OCI-M1 (cell line): ENCODE measurements at places on chromosomes 2 and 18.

DNA sequence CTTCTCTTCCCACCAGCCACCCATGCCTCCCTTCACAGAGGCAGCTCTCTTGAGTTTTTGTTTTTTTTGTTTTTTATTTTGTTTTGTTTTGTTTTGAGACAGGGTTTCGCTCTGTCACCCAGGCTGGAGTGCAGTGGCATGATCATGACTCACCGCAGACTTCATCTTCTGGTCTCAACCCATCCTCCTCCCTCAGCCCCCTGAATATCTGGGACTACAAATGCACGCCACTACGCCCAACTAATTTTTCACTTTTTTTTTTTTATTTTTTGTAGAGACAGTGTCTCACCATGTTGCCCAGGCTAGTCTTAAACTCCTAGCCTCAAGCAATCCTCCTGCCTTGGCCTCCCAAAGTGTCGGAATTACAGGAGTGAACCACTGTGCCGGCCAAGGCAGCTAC, 161.4 kb downstream of the TRABD2A start:
- no peak for DNase-seq

- DNase-seq: no peak
These were observed 234.7 kb downstream of the HRH4 start for GRCh38 chr18:24695168-24695567.

DNA sequence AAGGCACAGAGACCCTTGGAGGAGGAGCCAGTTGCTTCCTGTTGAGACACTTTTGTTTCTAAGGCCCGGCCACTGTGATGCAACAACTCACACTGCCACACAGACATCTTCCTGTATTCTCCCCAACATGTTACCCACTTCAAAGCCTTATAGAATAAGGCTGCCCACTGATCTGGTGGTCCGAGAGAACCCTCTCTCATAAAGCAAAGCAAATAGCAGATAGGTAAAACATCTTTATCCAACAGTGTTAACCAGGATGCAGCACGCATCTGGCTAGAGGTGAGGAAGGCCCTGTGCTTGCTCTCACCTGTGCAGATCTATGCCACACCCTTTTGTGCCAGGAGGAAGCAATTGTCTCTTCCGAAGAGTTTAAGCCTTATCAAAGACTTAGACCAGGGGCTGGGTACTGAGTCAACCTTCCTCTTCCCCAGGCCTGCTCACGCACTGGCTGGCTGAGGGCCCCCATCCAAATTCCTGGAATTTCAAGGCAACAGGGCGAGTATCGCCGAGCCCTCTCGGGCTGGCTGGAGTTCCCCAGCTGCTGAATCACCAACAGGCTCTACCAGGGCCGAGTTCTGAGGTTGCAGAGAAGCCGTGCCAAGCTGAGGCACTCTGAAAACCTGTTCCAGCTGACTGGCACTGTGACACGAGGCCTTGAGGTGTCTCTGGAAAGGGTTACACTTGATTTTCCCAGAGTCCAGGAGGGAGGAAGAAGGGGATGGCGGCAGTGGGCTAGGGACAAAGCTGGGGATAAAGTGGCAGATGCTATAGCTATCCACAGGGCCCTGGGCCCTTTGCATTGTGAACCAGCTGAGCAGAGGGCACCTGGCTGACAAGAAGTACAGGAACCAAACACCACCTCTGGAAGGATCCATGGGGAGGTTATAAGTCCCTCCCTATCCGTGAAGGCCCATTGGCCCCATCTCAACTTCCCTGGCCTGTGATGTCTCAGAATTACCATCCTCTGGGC, 29.3 kb downstream of the TGFA start:
- DNase-seq: peak; percentile 4

GRCh38 chr18:48839819-48840490, 110.8 kb downstream of the SMAD7 start:
- no peak for DNase-seq
